ENCODE measurements at places on chromosomes 4 and X. TPM values are rescaled to one million over a fixed set of nuclear protein-coding genes. Genes with fewer than 3 reads are reported as not detected.

- DNase-seq = no peak
These were observed 1401.6 kb downstream of the ADGRL3 start for GRCh38 chr4:62601737-62602136.

GRCh38 chr4:158051401-158052235, 121.2 kb downstream of the GASK1B start:
- DNase-seq = peak; percentile 73

DNA sequence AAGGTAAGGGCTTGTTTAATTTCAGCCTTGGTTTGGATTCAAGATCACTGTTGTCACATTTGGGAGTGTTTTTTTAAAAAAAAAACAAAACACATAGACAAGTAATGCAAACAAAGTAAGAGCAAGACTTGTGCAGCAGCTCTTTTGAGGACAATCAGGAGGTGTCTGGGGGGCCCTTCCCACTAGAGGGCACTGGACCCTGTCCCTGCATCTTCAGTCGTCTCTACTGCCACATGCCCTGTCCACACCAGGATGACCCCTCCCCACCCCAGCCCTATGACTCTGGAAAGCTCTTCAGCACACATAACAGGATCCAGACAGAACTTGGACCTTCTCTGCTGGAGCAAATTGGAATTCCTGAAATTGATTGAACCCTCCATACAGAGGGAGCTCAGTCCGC, 71.0 kb downstream of the USP46 start:
- peak; percentile 13 for DNase-seq

DNA sequence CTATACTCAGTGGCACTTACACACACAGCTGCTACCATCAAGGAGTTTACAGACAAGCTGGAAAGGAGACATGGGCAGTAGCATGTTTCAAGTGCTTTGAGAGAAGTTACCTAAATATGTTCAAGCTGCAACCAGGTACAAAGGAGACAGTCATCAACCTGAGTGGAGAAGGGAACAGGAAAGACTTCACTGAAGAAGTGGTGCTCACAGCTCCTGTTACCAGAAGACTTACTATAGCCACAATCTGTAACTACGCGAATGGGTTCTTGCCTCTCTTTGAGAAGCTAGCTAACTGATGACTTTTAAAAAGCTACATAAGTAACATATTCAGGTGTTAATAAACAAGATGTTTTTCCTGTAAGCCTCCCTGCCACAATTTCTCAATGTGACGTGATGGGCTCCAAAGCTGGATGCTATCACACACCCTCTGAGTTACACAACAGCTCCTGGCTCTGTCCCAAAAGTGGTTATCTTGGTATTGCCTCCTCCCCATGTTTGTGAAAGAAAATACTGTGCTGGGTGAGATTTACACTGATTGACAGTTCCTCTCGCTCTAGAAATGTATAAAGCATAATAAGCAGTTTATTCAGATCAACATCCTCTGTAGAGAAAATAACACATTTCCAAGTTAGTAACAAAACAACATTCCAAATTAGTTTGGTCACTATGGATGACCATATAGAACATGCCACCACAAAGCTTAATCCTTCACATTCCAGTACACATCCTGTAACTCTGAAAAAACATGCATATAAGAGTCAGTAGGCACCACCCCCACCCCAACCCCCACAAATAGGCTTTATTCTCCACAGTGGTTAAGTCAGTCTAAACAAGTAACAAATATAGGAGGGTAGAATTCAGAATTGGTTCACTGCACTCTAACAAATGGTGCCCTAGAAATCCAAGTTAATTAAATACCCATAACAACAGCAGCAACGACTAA, 81.8 kb downstream of the FRYL start:
- peak; percentile 91 for DNase-seq

- no peak for DNase-seq
These were observed 314.0 kb downstream of the FRMPD4 start for GRCh38 chrX:12452268-12452667.

DNA sequence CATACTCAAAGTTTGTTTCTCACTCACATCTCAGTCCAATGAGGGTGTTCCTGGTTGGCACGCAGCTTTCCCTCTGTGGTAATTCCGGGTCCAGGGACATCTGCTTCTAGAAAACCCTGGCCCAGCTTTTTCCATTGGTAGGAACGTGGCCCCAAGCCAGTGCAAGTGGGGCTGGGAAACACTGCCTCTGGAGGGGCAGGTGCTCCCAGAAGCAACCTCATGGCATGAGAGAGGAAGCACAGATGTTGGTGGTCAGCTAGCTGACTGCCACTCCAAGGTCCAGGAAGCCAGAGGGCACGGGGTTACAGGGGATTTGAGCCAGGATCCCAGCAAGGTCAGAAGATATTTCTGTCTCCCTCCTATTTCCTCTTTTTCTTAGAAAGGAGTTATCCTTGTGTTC, 47.5 kb downstream of the DCTD start:
- DNase-seq = no peak

DNA sequence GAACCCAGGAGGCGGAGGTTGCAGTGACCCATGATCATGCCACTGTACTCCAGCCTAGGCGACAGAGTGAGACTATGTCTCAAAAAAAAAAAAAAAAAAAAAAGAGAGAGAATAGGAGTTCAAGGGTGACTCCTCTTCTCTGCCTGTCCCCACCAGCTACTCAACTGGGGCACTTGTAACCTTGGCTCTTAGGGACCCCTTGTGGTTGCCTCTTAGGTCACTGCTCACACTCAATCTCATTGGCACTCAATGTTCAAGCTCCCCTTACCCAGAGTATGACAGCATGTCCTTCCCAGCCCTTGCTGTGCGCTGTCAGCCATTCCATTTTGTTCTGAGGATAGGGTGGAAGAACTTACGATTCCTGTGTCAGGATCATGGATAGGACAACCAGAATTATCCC, 82.4 kb upstream of the BEND4 start:
- DNase-seq = no peak

- no peak for DNase-seq
These were observed 41.4 kb upstream of the CHRDL1 start for GRCh38 chrX:110836982-110837381.

DNA sequence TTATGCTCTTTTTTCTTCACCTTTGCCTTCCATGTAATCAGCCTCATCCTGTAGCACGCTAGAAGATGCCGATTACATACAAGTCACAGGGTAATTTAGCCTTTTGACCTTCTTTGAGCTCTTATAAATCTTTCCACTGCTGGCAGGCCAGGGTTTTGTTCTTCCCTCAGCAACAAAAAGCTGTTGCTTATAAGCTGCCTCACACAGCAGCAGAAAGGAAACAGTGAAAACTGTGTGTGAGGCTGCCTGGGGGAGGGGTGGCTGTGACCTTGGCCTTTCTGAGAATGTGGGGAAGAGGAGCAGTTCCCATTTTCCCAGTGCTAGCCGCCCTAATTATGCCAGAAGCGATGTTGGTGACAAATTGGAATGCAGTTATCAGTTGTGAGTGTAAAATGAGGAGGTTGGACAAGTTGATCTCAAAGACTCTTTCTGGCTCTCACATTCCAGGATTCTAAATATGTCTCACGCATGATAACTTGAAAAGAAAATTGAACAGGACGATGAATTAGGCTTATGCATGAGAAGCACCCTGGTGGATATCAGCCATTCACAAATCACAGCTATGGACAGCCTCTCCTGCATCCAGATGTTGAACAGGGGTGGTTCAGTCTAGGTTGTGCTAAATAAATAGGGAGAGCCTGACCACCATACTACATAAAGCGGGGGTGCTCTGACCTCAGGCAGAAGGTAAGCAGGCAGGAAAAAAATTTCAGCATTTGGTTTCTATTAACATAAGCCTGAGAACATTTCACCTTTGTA, 25.7 kb downstream of the SLITRK2 start:
- DNase-seq = no peak

DNA sequence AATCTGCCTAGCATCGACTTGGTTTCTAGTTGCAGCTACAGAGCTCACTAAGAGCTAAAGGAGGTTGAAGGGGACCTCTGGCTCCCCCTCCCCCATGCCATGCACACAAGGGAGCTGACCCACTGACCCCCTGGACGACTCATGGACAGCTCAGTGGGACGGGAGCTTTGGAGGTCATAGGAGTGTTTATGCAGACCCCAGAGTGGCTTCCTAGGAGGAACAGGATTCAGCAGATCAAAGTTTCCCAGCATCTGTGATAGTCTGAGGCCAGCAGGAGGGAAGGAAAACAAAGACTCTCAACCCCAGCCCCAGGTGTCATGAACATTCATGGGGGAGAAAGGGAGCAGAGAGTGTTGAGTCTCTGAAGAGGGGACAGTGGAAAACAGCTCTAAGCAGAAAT, 104.4 kb downstream of the ARSF start:
- DNase-seq = peak; percentile 47

Gene TMEM271
- total RNA-seq = not detected

Gene TLL1
- 6.8 TPM for total RNA-seq

Gene ZAR1
- not detected for total RNA-seq
